Stimulated activated CD4-positive, alpha-beta T cell treated with anti-CD3 and anti-CD28 coated beads, Interleukin-15, amount 100 ng/mL, for 48 hours (primary cell): ENCODE measurements at places on chromosomes 12 and 14.

DNA sequence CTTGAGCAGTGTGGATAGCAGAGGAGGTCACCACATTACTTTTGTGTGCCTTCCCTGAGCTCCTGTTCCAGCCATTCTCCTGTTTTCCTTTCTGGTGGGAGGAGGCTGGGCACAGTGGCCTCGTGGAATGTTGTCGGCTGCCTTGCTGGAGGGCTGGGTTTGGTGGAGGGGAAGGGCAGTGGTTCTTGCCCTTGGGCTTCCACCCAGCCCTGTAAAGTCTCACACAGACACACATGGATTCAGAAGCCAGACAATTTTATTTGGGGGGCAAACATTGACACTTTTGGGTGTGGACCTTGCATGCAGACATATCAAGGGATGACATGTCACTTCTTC, 866 bp downstream of the NPFF start:
- no peak for DNase-seq

DNA sequence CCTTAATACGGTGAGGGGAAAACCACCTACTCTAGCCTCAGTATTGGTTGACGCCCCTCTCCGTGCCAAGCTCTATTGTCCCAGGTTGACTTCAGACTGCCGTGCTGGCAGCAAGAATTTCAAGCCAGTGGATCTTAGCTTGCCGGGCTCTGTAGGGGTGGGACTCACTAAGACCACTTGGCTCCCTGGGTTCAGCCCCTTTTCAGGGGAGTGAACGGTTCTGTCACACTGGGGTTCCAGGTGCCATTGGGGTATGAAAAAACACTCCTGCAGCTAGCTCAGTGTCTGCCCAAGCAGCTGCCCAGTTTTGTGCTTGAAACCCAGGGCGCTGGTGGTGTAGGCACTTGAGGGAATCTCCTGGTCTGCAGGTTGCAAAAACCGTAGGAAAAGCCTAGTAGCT, 107.1 kb downstream of the NUBPL start:
- DNase-seq, result no peak

DNA sequence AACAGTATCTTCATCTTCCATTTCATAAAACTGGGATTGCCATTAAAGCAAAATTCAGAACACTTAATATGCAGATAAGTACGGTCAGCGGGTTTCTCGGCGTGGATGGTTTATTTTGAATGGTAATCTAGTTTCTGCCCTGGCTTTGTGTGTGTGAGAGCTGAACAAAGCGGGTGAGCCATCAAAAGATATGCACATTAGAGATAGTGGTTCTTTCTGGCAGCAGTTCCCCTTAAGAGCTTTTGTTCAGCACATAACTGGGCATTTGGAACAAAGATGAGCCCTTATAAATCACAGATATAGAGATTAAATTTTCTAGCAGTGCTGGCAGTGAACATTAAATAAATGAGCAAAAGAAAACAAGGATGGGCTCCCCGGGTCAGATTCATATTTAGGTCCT, 207.5 kb downstream of the CALM1 start:
- DNase-seq, result no peak

GRCh38 chr12:51784688-51785087, 63.8 kb downstream of the FIGNL2 start:
- DNase-seq, result no peak

DNA sequence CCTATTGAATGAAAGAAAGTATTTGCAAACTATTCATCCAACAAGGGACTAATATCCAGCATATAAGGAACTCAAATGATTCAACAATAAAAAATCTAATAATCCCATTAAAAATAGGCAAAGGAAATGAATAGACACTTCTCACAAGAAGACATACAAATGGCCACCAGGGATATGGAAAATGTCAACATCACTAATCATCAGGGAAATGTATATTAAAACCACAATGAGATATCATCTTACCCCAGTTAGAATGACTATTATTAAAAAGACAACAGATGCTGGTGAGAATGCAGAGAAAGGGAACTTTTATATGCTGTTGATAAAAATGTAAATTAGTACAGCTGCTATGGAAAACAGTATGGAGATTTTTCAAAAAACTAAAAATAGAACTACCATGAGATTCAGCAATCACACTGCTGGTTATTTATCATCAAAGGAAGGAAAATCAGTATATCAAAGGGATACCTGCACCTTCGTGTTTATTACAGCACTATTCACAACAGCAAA, 89.3 kb downstream of the GARIN6 start:
- no peak for DNase-seq

GRCh38 chr14:105330491-105330895, 15.9 kb downstream of the PACS2 start:
- DNase-seq, result no peak

- DNase-seq, result no peak
Observed at GRCh38 chr12:22262309-22262708, 72.2 kb downstream of the ST8SIA1 start.

- peak; percentile 40 for DNase-seq
Observed at GRCh38 chr14:104876251-104876699, 11.2 kb downstream of the CEP170B start.

DNA sequence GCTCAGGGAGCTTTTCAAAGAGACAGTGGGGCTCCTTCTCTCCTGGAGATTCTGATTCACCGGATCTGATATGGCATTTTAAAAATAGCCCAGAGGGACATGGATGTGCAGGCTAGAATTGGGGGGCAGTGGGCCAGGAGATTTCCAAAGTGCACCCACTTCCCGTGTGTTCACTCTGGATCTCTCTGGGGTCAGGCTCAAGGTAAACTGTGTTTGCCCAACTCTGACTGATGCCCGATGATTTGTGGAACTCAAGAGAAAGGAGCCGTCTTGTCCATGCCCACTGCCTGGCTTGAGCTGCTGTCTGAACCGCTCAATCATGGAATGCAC, 17.9 kb downstream of the FAM181A start:
- DNase-seq, result no peak

DNA sequence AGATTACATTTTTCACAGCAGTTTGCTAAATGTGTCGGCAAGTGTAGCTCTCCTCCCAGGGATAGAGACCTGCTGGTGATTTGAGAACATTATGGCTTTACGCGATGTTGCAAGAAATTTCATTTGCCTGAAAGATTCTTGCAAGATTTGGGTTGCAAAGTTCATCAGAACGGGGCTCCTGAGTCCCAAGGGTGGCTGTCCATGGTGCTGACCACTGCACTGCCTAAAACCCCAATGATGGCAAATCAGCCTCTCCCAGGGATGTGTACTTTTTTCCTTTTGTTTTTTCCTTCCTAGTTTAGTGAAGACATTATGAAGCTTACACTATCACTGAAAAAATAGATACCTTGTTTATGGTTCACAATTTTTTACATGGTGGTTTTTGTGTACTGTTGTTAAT, 85.4 kb downstream of the WSCD2 start:
- DNase-seq, result no peak

GRCh38 chr14:52802597-52802996, 11.2 kb upstream of the GNPNAT1 start:
- DNase-seq, result no peak

DNA sequence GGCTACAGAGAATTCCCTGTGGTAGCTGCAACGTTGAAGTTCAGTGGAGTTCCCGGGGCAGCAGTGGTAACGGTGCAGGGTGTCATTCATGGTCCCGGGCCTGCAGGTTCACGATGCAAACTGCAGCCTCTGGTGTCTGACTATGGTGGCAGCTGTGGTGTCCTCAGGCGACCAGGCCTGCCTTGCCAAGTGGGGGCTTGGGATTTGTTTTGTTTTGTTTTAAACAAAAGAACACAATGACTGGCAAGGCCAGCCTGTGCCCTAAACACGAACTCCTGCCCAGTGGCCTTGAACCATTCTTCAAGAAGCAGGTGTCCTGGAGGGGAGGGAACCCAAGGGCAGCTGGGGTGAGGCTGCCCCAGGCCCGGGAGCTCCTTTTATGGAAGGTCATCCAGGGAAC, 48.5 kb downstream of the LRRC74A start:
- DNase-seq, result no peak

GRCh38 chr12:50099302-50100008, 4.4 kb upstream of the GPD1 start:
- no peak for DNase-seq

- DNase-seq, result no peak
Observed at GRCh38 chr14:48304729-48305128, 629.3 kb upstream of the MDGA2 start.

DNA sequence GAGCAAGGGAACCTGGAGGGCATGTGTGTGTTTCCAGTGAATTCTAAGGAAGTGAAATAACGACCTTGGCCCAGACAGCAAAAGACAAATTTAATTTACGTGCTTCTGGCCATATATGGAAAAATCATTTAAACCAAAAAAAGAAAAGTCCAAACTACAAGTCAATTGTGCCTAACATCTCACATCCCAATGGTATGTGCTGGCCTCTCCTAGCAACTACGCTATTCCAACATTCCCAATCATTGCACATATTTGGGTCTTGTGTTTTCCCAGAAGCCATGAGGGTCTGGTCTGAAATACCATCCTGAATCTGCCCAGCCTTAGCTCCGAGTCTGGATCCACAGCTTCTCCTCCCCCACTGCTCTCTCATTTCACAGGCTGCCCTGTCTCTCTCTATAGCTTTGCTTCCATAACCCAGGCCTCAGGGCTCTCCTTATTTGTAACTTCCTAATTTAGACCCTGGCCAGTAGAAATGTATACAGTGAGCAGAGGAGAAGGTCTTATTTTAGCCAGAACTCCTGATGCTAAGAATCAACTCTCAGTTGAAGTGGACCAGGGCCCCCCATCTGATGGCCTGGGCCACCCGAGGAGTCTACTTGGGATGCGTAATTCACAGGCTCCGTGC, 224.6 kb downstream of the ANO2 start:
- DNase-seq, result no peak

DNA sequence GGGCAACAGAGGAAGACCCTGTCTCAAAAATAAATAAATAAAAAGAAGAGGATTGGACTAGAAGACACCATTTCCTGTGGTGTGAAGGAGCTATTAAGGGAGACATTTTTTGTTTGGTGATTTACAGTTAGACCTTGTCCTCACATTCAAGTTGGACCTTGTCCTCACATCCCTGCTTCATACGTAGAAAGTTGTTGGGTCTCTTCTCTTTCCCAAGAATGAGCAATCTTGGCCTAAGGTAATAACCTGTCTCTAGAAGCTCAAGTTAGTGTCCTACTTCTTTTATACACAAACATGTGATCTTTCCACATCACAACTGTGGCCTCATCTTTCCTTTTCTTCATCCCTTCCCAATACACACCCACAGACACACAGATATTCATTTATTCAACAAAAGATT, 13.0 kb downstream of the APOLD1 start:
- no peak for DNase-seq

GRCh38 chr12:113823016-113823415, 143.1 kb downstream of the RBM19 start:
- DNase-seq, result no peak

GRCh38 chr14:101363880-101364391, 197.4 kb upstream of the DIO3 start:
- no peak for DNase-seq

DNA sequence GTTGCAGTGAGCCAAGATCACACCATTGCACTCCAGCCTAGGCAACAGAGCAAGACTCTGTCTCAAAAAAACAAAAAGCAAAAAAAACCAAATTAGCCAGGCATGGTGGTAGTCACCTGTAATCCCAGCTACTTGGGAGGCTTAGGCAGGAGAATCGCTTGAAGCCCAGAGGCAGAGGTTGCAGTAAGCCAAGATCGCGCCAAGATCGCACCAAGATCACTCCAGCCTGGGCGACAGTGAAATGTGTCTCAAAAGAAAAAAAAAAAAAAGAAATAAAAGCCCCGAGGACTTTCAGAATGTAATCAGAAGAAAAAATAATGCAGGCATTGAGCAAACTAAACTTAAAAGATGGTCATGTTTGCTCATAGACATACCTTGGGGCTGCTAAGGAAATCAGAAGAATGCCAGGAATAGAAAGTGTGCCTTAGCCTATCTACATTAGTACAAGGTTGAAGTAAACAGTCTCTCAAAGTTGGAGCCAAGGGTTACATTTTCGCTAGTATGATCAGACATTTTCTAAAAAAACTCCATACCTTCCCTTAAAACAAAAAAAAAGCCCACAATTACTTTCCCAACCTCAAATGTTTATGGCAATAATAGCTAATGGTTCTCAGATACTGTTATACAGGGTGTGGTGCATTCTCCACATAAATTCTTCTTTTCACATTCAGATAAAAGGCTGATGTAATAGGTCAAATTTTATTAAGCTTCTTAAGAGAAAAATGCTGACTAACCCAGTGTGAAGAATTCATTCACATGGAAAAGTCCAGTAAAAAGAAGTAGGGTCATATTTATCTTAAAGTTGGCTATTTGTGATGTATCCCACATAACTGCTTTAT, 15.8 kb downstream of the DTD2 start:
- no peak for DNase-seq

- no peak for DNase-seq
Observed at GRCh38 chr12:12272869-12273268, 6.0 kb upstream of the LRP6 start.

GRCh38 chr12:124964836-124965462, 24.0 kb downstream of the DHX37 start:
- DNase-seq, result no peak

DNA sequence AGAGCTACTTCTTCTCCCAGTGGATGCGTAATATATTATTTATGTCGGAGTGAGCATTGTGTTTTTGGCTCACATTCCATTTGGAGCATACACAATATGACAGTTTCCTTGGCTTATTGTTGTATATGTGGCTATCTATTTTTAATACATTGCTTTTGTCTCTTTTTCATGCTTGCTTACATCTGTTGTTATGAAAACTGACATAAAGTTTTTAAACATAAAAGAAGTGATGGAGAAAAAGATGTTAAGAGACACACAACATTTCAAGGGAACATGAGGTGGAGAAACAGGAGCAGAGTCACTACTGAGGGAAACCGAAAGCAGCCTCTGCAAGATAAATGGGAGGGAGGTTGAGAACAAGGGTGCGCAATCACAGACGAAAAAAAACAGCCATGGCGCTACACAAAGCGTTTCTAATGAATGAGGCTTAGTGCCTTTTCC, 228.4 kb upstream of the NPAS3 start:
- no peak for DNase-seq

DNA sequence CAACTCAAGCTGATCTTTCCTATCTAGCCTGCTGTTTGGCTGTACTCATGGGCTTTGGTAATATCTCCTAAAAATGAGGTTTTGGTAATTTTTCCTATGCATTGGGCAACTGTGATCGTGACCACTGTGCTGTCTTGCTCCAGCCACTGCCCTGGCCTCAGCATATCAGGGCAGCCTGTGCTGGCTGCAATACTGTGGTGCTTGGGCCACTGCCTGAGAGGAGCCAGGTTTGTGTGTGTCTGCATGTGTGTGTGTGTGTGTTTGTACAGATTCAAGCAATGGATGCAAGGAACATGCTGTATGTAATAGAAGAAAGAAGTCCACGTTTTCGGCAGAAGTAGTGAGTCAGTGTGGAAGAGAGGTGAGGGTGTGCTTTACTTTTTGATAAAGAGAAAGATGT, 13.0 kb downstream of the ERG28 start:
- DNase-seq, result no peak

DNA sequence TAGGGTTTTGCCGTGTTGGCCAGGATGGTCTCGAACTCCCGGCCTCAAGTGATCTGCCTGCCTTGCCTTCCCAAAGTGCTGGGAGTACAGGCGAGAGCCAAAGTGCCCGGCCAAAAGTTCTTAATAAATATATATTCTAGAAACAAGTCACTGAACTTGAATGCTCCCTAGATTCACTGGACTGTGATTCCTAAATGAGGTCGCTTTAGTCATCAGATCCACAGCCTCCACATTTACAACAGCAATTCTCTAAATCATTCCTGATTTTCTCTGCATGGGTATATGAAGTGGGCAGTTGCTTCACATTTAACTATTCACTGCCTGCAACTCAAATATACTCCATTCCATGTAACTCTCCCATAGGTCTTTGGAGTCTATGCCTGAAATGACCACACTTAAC, 813.0 kb downstream of the GALC start:
- DNase-seq, result no peak
